ENCODE measurements at places on chromosomes 5 and 9.

DNA sequence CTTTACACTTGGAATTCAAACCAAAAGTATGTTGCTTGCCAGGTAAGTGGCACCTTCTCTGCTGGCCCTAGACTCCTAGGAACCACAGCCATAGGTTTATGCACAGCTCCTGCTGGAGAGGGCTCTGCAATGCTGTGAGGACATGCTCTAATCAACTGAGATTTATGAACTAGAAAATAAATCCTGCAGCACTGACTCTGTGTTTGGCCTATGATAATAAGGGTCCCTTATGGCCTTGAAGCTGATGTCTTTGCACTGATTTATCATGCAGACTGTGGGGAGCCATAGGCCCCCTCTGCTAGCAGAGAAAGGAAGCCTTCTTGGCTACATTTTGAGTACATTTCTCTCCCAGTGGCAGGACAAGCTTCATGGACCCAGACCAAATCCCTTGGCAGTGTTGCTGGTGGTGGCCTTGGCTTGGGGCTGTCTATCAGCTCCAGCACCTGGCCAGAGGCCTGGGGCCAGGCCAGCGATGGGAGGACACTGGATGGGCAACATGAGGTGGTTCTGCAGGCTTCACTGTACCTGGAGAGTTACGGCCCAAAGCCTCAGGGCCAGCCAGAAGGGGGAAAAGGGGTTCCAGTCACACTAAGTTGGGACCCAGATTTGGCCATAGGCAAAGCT lies 178.0 kb downstream of the SEMA6A start:
- no peak for DNase-seq

GRCh38 chr9:94639061-94639998 lies at the start of gene FBP1:
Gene FBP1 (minus strand): TSS chr9:94639518. CDS start chr9:94639310, 208 bp downstream.
- DNase-seq: peak; percentile 56

- no peak for DNase-seq
These were observed 69.1 kb downstream of the ADAMTS2 start for GRCh38 chr5:179275941-179276837.

DNA sequence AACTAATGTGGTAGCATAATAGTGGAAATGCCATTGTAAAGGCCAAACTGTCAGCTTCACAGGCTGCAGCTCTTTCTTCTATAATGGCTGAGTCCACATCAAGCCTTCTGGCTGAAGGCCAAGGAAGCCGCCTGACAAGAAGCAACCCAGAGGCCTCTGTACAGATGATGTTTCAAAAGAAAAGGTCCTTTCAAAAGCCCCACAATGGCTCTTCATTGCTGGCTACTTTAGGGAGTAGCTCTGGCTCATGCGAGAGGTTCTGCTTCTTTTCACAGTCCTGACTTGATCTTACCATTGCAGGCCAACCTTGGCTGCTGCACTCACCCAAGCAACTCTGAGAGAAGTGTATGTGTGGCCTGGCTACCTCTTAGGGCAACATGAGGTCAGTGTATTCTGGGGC lies 54.5 kb upstream of the EQTN start:
- DNase-seq: no peak

DNA sequence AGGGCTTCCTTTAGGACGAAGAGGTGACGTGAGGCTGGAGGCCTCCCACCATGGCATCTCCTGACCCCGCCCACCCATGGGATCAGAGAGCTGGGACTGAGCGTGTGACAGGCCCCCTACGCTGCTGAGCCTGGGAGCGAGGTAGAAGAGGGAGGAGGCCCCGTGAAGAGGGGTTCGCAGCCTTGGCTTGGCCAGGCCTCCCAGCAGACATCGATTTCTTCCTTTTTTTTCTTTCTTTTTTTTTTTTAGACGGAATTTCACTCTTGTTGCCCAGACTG lies 39.5 kb downstream of the PTGES start:
- no peak for DNase-seq

- DNase-seq: no peak
These were observed 443.4 kb downstream of the NTRK2 start for GRCh38 chr9:85112933-85113418.

- no peak for DNase-seq
These were observed 244.1 kb downstream of the ADGRV1 start for GRCh38 chr5:90802474-90803317.

- DNase-seq: no peak
These were observed 93.9 kb upstream of the ALDH1A1 start for GRCh38 chr9:73046769-73047168.

GRCh38 chr5:137710086-137710485 lies 25.8 kb downstream of the KLHL3 start:
- DNase-seq: no peak

DNA sequence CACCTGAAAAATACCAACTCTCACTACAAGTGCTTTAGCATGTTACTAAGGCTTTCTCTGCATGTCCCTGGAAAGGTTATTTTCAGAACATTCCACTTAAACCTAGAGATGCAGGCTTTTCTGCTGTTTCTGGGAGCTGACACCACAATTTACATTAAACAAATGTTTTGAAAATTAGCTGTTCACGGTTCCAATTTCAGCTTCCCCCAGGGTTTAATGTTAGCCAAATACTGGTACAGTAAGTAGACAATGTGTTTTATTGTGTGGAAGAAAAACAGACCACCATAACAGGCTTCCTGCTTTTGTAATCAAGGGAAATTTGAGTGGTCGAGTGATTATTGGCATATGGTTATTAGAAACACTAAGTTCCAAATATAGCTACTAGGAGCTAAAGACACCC lies 32.0 kb downstream of the MACROH2A1 start:
- no peak for DNase-seq

- DNase-seq: peak; percentile 39
These were observed 5.3 kb upstream of the TRIM41 start for GRCh38 chr5:181217803-181218062.

DNA sequence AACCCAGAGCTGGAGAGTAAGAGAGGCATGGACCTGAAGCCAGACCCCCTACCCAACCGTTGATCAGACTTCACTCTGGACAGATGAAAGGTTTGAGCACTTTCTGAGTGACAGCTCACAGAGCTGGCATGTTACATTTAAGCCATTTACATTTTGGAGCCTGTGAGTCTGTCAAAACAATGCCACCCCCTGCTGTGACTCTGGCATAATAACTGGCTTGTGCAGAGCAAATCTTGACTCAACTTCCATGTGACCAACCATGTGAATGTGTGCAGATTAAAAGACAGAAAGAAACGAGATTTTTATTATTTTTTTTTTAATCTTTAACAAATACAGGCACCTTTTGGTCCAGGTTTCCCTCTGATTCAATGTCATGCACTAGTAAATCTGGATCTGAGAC lies 48.5 kb downstream of the MFAP3 start:
- DNase-seq: no peak

- DNase-seq: no peak
These were observed 485.2 kb upstream of the FTMT start for GRCh38 chr5:121366515-121366914.

GRCh38 chr5:54736003-54736797 lies 218.6 kb downstream of the SNX18 start:
- no peak for DNase-seq

- DNase-seq: no peak
These were observed 680.6 kb downstream of the SEMA5A start for GRCh38 chr5:8865266-8865665.

GRCh38 chr5:74116984-74117383 lies 491.0 kb downstream of the ARHGEF28 start:
- DNase-seq: no peak

GRCh38 chr9:6926436-6926835 lies 168.7 kb downstream of the KDM4C start:
- no peak for DNase-seq

DNA sequence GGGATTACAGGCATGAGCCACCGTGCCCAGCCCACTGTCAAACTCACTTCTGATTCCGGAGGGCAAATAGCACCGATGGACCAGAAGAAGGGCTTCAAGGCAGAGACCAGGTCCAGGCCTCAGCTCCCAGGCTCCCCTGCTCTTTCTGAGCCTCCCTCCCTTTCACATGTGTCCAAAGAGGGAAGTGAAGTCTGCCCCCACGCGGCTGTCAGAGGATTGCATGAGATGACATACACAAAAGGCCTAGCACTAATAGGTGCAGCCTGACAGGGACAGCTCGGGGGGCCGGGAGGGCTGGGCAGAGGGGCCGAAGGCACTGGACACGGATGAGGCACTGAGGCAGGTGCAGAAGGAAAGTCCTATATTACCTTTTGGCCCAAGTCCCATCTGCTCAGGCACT lies 16.1 kb downstream of the FBP1 start:
- DNase-seq: no peak

- no peak for DNase-seq
These were observed 107.3 kb downstream of the MTREX start for GRCh38 chr5:55415071-55415470.

GRCh38 chr5:38645508-38645907 lies 89.1 kb upstream of the LIFR start:
- DNase-seq: no peak

- no peak for DNase-seq
These were observed 140.8 kb downstream of the TSSK1B start for GRCh38 chr5:113293975-113294310.

GRCh38 chr5:19301271-19301670 lies 686.7 kb downstream of the CDH18 start:
- no peak for DNase-seq

GRCh38 chr9:92324889-92325268 lies 271 bp downstream of the NOL8 start:
- DNase-seq: no peak

DNA sequence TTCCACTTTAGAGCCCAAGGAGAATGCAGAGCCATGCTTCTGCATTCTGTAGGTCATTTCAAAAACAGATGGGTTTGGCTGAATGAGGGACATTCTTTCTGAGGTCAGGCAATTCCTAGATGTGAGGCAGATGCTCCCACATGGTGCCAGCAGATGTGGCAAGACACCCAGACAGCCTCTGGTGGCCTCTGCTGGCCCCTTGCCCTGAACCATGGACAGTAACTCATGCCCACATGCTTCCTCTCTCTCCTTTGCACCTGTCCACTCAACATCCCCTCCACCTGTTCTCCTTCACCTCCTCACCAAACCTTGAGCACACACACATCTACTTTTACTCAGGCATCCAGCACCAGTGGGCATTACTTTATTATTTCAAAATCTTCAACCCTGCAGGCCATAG lies 252.3 kb downstream of the DNAH5 start:
- no peak for DNase-seq

GRCh38 chr9:120478208-120478607 lies 101.8 kb downstream of the CDK5RAP2 start:
- no peak for DNase-seq

GRCh38 chr5:172686539-172687390 lies 45.7 kb downstream of the NEURL1B start:
- DNase-seq: no peak

- DNase-seq: no peak
These were observed 10.9 kb upstream of the MCCC2 start for GRCh38 chr5:71576241-71576640.

DNA sequence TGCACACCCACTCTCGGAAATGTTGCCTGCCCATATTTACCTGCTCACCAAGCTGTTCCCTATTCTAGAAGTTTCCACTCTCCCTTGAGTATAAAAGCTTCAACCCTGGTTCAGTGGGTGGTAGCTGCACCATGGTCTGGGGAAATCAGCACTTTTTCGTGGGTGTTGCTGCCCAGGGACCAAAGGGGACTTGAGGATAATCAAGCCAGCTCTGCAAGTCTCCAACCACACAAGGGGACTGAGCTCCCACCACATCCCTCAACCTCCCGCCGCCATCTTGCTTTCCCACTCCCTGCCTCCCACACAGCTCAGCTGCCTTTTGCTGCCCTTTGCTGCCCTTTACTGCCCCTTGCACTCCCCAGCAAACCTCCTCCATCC lies 210.0 kb downstream of the AUH start:
- DNase-seq: no peak

GRCh38 chr5:78799266-78800017 lies 150.9 kb upstream of the LHFPL2 start:
- DNase-seq: no peak

DNA sequence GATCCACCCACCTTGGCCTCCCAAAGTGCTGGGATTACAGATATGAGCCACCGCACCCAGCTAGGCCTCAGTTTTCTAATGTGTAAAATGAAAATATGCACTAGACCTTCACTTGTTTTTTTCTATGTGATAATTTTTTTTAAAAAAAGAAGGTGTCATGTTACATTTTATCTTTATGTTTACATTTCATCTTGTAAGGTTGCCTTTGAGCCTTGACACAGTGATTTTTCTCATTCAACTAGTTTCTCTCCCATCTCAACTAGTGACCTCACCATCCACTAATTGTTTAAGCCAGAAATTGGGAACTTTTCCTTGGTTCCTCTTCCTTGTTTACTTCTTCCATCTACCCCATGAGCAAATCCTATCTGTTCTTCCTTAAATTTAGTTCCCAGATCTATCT lies 21.5 kb downstream of the TMC1 start:
- DNase-seq: no peak

GRCh38 chr5:136020383-136021015 lies 8.3 kb upstream of the TGFBI start:
- no peak for DNase-seq

DNA sequence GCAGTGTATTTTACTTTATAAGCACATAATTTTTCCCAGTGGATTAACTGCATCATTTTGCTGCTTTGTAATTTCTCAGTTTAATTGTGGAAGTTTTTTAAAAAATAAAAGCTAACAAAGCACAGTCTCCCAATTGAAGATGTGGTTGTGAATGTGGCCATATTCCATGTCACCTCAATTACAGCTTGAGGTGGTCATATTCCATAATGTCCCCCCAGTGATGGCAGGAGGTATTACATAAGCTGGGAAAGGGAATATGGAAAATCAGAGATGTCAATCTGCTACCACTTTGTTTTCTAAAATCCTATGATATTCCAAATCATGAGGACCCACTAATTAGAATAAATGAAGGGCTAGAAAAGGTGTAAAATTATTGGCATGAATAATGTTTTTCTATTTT lies 1672.0 kb upstream of the CDH9 start:
- no peak for DNase-seq

DNA sequence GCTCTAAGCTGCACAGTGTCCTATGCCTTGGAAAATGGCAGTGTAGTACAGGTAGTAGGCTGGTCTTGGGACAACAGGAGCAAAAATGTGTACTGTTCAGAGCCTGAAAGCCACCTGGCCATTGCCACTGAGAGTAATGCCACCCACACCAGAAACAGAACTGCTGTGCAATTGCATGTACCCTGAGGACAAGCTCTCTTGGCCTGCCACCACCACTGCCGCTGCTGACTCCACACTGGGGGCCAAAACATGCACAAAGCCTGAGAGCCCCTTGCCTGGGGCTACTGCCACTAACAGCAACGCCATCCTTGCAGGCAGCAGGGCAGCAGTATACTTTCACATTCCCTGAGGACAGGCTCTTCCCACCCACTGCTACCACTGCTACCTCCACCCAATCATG lies 251.9 kb upstream of the CDH12 start:
- DNase-seq: no peak
